ENCODE measurements at places on chromosomes 4 and X.

DNA sequence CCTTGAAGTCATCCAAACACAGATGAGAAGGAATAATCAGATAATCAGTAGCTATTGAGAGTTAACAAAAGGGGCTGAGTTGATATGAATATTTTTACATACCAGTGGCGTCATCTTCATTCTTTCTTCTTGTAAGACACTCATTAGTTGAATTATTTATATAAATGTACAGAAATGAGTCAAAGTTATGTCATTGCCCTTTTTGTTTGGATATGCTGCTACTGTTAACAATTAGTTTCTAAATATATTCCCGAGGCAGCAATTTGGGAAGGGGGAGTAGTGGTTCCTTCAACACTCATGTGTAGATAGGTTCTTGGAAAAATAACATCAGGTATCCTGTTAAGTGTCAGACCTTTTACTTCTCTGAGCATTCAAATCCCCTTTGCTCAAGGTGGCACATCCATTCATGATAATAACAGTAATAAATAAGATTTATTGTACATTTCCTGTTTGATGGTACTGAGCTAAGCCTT lies 436.6 kb downstream of the SPRY1 start:
- DNase-seq: no peak

GRCh38 chr4:119087656-119088055 lies 48.0 kb upstream of the MYOZ2 start:
- DNase-seq: no peak

DNA sequence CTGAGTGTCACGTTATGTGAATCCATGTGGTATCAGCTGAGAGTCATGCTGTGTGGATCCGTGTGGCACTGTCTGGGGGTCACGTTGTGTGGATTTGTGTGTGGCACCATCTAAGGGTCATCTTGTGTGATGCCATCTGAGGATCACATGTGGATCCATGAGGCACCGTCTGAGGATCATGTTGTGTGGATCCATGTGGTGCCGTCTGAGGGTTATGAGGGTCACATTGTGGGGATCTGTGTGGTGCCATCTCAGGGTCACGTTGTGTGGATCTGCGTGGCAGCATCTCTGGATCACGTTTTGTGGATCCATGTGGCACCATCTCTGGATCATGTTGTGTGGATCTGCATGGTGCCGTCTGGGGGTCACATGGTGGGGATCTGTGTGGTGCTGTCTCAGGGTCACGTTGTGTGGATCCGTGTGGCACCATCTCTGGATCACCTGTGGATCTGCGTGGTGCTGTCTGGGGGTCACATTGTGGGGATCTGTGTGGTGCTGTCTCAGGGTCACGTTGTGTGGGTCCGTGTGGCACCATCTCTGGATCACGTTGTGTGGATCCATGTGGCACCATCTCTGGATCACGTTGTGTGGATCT lies 6.9 kb downstream of the PDE6B start:
- no peak for DNase-seq

DNA sequence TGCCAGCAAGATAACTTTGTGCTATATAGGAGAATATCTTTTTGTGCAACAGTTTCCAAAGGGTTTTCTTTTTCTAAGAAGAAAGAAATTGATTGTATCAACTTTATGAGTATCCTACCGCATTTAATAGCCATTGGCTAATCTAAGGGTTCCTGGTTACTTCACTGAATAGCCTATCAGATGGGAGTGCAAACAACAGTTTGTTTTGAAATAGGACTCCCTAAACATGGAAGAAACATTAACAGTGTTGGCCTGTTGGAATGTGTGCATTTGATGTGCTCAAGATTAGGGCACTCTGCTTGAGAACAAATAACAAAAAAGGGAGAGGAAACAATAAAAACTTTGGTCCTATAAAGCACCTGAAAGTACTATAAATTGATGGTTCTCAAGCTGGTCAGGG lies 29.1 kb downstream of the NPNT start:
- no peak for DNase-seq

DNA sequence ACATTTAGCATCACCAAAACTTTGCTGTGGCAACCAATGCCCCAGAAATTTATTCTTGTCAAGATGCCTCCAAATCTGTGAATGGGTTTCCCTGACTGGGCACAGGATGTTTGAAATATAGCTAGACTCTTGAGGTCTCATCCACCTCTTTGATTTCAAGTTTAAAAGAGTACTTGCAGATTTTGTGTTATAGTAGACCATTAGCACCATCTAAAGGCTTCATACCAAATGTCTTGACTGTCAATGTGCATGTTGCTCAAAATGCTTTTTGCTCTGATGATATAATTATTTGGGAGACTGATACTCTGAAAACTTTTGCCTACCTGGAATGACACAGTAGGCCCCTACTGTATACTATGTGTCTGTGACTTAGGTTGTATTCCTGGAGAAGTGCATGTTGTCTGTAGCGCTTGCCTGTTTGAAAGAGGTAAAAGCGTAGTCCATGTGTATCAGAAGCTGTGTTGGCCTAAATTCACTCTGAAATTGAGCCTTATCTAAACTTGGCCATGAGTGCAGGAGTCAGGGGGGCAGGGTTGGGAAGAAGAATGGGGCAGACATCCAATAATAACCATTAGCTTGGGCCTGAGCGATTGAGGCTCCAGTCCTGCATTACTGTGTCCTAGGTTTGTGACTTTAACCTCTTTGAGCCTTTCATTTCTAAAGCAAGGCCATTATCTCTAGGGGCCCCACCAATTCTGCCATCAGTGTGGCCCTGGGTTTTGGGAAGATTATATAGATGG lies 33.8 kb downstream of the NDP start:
- DNase-seq: no peak

- DNase-seq: no peak
Observed at GRCh38 chrX:15530318-15530717, 29.7 kb downstream of the BMX start.

- no peak for DNase-seq
Observed at GRCh38 chr4:152132776-152133175, 372.0 kb upstream of the GATB start.

GRCh38 chrX:139286342-139286741 lies 244.2 kb upstream of the F9 start:
- DNase-seq: no peak
